ENCODE measurements at places on chromosomes 6 and 20.

GRCh38 chr20:41480054-41480770 is 113.6 kb upstream of the EMILIN3 start:
- DNase-seq, result no peak

GRCh38 chr20:41748051-41748450 is 129.9 kb upstream of the CHD6 start:
- no peak for DNase-seq

DNA sequence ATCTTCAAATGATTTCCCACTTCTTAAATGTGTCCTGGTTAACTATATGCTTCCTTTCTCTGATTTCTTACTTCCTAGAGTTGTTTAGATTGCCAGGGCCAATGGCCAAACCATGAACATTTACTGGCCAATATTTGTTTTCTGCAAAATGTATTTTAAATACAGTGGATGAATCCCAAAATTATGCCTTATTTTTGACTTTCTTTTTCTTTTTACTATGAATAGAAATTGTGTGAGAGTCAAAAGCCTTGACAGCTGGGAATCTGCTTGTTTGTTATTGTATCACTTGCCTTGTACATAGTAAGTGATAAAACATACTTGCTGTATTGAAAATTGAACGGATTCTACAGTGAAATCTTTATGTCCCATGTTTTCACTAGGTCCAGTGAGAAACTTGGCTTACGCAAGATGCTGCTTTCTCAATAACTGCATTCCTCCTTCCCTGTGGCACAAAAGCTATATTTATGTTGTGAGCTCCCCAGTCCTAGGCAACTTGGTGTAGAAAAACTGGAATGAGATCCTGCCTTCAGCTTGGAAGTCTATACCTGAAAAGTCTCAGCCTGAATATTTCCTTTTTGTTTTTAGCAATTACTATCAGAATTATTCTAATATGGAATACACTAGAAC is 295.2 kb downstream of the EPHA7 start:
- no peak for DNase-seq

- no peak for DNase-seq
These were observed 1.1 kb downstream of the PPIL4 start for GRCh38 chr6:149544646-149545257.

DNA sequence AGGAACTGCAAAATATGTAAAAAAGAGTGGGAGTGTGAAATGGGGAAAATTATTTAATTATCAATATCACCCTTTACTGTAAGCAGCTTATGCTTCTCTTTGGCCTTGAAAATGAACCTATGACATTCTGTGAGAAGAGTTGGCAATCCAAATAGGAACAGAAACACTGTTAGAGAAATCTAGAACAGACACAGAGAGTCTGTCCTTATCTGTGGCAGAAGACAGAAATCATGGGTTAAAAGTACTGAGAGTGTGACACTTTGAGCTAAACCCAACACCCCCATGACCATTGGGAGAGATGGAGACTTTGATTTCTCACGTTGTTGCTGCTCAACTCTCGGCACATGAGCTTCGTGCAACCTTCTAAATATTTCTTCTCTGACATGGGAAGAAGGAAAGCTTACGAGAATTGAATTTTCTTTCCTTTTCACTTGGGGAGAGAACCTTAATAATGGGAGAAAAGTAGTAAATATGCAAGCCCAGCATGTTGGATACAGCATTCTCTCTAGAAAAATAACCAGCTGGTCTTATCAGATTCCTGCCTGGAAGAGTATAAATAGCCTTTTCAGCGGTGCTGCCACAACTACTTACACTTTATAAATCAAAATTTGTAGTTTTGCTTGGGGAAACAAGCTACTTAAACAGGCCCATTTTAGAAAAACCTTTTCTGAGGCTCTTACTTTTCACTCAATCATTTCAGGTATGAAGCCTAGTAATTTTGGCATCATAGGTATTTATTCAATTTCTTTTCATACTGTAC is 49.4 kb upstream of the NOX3 start:
- DNase-seq, result no peak

DNA sequence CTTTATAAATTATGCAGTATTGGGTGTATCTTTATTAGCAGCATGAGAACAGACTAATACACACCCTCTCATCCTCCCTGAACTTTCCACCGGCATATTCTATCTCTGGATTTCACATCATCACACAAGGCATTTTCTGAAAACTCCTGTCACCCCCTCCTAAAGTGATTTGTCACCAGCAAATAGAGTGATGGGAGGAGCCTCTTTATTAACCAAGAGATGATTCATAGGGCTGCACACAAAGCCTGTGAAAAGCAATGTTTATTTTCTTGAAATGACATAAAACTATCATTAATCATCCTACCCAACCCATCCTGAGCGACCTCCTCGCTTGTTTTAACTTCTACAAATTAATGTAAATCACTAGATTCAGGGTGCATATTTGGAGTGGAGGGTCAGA is 394.7 kb upstream of the SULF2 start:
- no peak for DNase-seq

DNA sequence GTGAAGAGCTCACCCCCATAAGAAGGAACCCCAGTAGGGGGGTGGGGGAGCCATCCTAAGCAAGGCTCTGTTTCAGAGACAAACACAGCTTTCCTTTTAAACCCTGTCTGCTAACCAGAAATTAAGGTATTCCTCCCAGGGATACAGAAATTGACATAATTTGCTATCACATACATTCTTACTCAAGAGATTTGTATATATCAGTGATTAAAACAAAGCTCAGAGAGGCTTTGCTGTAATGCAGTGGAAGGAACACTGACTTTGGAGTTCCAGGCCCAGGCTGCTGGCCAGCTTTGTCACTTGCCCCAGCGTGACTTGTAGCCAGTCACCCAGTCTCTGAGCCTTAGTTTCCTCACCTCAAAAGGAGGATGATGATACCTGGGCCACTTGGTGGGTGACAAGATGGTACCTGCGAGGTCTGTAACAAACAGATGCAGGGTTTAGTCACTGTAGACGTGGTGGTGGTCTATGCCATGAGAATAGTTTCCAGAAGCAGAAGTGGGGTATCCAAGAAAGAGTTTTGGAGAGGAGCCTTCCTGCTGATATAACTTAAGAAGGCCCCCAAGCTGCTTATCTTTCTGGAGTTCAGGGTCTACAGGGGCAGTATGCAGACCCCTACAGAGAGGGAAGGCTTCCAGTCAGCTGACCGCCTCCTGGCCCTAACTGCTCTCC is 3.2 kb upstream of the FOXF2 start:
- no peak for DNase-seq

DNA sequence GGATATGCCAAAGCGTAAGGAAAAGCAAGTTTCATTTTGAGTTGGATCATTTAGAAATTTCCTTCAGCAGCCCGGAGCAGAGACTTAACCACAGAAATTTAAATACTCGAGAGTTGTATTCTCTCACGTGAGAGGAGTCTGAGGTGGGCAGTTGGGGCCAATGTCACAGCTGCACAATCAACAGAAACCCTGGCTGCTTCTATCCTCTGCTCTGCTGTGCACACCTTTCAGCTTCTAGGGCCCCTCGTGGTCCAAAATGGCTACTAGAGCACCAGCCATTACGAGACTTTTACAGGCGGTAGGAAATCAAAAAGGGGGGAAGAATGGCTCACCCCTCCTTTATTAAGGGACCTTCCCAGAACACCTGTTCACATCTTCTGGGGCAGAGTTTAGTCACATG is 153.9 kb downstream of the TAF4 start:
- DNase-seq, result no peak

- DNase-seq, result no peak
These were observed 43.7 kb downstream of the NINL start for GRCh38 chr20:25541676-25542075.

DNA sequence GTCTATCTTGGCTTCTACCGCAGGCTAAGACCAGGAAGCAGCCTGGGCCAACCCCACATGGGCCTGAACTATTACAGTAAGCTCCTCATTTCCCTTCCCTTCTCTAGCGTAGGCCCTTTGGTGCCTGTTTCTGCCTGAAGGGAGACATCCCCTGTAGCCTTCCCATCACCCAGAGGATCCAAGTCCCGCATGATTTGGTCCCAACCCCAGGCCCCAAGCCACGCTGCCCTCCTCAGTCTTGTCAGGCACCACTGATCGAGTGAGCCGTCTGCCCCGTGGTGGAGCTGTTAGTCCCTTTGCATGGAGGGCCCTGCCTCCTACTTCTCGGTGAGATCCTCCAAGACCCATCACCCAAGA is 46.4 kb downstream of the EBF4 start:
- no peak for DNase-seq

- no peak for DNase-seq
These were observed 2.8 kb downstream of the RIOK1 start for GRCh38 chr6:7392402-7392801.

DNA sequence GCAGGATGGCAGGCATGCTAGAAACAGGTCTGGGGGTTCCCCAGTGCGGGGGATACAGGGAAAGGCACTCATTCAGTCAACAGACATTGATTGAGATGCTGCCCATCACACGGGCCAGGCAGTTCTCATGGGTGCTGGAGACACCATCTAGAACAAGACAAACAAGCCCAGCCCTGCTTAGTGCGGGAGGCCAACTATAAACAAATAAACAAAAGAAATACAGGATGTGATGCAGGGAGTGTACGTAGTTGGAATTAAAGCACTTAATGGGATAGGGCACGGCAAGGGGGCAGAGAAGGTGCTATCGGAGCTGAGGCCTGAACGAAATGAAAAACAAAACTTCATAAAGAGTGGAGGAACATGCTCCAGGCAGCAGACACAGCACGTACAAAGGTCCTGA is 169.3 kb downstream of the PREX1 start:
- DNase-seq, result no peak

DNA sequence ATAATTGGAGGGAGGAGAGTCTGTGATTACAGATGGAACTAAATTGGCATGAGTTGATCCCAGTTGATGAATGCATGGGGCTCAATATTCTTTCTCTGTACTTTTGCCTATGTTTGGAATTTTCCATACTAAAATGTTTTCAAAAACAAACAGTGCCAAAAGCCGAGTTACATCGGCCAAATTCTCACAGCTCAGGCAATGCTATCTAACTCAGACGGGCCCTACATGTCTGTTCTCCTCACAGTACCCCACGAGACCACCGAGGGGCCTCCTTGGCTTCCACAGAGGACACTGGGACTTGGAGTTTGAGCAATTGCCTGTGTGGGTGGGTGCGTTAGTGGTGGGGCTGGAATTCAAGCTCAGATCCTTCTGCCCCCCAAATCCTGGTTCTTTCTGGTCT is 413.2 kb downstream of the CDH26 start:
- no peak for DNase-seq

DNA sequence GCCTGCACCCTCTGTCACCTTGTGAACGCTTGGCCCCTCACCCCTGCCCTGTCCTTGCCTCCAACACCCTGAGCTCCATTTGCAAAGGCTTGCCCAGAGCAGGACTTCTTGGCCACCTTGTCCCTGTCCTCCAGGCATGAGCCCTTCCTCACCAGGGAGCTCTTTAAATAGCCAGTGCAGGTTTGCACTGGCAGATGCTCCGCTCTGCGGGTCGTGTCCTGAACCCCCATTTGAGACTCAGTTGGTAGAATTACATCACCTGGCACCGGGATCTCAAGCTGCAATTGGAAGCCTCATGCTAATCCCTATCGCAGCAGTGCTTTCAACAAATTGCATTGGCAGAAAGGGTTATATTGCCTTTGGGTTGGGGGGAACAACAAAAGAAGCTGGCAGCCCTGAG is 85.9 kb downstream of the TRMT6 start:
- DNase-seq, result no peak

DNA sequence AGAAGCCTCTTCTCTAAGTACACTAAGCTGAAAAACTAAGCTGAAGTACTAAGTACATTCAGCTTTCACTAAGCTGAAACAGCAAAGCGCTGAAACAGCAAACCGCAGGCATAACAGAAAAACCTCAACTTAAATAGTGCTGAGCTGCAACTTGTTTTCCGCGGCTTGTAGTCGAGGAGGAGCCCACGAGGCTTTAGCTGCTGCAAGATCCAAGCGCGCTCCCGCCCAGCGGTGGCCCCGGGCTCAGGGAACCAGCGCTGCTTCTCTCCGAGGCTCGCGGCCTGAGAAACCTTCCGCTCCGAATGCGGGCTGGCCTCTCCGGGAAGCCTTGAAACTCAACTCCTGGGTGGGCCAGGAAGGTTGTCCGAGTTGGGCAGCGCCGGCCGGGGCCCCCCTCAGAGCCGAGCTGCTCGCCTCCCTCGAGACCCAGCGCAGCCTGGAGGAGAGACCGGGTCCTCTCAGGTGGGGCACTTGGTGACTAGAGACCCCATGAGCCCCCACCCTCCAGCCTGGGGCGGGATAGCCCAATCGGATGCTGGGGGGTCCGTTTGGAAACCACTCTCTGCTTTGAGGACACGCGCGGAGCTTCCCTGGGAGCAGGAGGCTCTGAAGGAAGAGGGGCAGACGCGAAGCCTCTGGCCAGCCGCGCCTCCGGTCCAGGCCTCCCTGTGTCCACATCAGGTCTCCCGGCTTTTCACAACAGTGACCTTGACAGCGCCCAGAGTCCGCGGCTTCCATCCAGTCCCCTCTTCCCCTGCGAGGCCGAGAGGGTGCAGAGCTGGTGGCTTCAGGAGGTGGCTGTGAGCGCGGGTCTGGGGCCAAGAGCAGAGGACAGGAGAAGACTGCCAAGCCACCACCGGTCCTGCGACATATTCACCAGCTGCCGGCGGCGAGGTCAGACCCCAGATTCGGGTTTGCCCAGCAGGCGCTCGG is 38.1 kb upstream of the HLA-E start:
- DNase-seq, result peak; percentile 23

- no peak for DNase-seq
These were observed 3.8 kb downstream of the GCM1 start for GRCh38 chr6:53144802-53145201.

DNA sequence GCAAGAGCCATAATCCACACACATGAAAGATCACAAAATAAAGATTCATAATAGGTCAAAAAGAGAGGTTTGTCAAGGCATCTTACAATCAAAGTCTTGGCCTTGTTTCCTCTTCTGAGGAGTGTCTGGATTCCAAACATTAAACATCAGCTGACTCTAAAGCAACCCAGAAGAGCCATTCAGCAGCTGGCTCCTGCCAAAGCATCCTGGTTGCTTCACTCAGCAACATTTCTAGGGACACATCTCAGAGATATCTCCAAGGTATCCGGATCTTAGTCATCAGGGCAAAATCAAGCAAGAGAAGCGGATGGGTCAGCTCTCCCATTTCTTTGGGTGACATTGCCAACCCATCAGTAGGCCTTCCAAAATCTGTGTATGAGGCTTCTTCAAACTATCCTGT is 139.6 kb downstream of the KIF6 start:
- no peak for DNase-seq

DNA sequence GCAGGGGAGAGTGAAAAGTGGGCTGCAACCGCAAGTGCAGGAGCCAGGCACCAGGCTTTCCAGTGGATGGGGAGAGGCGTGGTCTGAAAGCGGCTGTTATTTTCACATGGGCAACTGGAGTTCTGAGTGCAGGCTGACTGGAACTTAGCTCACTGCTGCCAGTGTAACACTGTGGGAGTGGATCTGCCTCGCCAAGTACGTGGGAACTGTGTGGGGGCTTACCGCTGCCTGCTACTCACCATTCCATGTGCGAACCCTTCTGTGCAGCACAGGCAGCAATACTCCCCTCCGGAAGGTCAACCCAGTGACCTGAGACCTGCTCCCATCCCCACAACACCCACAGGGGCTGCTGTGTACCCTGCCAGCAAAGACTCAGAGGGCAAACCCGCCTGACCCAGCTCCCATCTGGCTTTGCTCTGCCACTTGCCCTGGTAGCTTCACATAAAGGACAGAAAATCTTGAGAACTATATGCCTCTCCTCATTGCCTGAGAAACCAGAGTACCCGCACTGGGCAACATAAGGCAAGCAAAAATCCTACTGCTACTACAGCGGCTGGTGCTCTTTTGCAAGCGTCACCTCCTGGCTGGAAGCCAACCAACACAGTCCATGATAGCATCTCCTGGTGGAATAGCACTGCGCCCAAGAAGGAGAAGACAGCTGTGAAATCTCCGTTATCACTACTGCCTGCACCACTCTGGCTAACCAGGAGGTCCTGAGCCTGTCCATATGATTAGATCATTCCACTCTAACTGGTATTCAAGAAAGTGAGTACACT is 54.4 kb upstream of the SIRPG start:
- DNase-seq, result no peak

All from head of caudate nucleus (tissue), 42 donors.